Iris pigment epithelial cell (primary cell): ENCODE measurements at places on chromosomes 13 and 19.
A peak's percentile ranks its signal among the peaks of the same experiment; 100 is the strongest.

- no peak for DNase-seq
These were observed 6.4 kb downstream of the DACH1 start for GRCh38 chr13:71860547-71861138.

- DNase-seq = no peak
These were observed 2099.2 kb upstream of the PCDH20 start for GRCh38 chr13:63514886-63515285.

GRCh38 chr19:3328743-3329142 is 37.6 kb upstream of the NFIC start:
- DNase-seq = no peak

DNA sequence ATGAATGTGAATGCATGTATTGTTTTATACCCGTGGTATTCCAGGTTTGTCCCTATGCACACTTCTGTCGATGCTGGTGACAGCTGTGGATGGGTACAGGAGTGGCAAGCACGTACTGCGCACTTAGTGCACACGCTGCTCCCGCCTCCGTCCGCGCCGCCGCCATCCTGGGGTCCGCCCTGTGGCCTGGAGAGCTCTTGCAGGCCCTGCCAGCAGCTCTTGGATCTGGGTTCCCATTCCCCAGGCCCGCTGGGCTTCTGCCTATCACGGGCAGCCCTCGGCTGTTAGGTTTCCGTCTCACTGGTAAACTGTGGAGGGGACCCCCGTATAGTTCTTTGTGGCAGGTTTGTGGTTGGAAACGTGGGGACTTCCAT is 4.0 kb downstream of the GNA11 start:
- no peak for DNase-seq

DNA sequence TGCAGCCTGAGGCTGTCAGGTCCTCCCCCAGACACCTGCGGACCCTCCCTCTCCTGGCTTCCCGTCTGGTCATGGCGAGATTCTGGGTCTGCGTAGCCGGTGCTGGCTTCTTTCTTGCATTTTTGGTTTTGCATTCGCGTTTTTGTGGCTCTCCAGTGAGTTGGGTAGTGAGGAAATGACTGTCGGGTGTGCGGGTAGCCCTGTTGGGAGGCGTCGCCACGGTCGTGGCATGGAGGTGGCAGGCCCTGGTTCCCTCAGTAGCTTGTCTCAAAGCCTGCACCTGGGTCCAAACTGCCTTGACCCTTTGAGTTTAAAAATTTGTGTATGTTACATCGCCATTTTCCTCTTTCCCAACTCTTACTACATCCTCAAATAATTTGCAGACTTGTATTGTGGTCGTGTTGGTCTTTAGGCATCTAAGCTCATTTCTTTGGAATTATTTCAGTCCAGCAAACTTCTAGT is 344 bp downstream of the NHLRC3 start:
- DNase-seq = peak; percentile 32
